ENCODE measurements at places on chromosomes 2 and 18. TPM values are rescaled to one million over a fixed set of nuclear protein-coding genes. Genes with fewer than 3 reads are reported as not detected.

CD8A gene
- 6.5 TPM for total RNA-seq

LRATD1 gene
- not detected for total RNA-seq

LYG1 gene
- 1.2 TPM for total RNA-seq

VAMP5 gene
- 85.3 TPM for total RNA-seq

MOGAT1 gene
- not detected for total RNA-seq

FAM117B gene
- 28.3 TPM for total RNA-seq

OSR1 gene
- not detected for total RNA-seq

ZDBF2 gene
- 14.3 TPM for total RNA-seq

GATA6 gene
- total RNA-seq: not detected

ANKRD12 gene
- total RNA-seq: 93.6 TPM

CYP20A1 gene
- total RNA-seq: 25.3 TPM

EGR4 gene
- total RNA-seq: 0.10 TPM

VIT gene
- total RNA-seq: not detected
